Thyroid gland (tissue), 4 donors: ENCODE measurements at places on chromosomes 4 and X. TPM values are rescaled to one million over a fixed set of nuclear protein-coding genes. Genes with fewer than 3 reads are reported as not detected.

The SMR3B gene
- total RNA-seq: not detected

The FSTL5 gene
- 1.1 TPM for total RNA-seq

The SPANXB1 gene
- total RNA-seq: not detected

The DCUN1D4 gene
- 53.2 TPM for total RNA-seq

The PAGE2 gene
- total RNA-seq: not detected

The RTL3 gene
- not detected for total RNA-seq

The CYLC1 gene
- total RNA-seq: not detected

The OTUD6A gene
- total RNA-seq: not detected

The MAGEA2B gene
- total RNA-seq: not detected

The CHRDL1 gene
- total RNA-seq: 75.8 TPM

The BEND4 gene
- not detected for total RNA-seq

The HGFAC gene
- total RNA-seq: not detected

GRCh38 chrX:41720125-41720779, 3.7 kb upstream of the GPR82 start:
- no peak overlapping the region for H3K27ac ChIP-seq
- H3K4me3 ChIP-seq: no peak overlapping the region
- no peaks in the 10 kb centered on the region for H3K36me3 ChIP-seq
- no peaks in the 10 kb centered on the region for H3K27me3 ChIP-seq

DNA sequence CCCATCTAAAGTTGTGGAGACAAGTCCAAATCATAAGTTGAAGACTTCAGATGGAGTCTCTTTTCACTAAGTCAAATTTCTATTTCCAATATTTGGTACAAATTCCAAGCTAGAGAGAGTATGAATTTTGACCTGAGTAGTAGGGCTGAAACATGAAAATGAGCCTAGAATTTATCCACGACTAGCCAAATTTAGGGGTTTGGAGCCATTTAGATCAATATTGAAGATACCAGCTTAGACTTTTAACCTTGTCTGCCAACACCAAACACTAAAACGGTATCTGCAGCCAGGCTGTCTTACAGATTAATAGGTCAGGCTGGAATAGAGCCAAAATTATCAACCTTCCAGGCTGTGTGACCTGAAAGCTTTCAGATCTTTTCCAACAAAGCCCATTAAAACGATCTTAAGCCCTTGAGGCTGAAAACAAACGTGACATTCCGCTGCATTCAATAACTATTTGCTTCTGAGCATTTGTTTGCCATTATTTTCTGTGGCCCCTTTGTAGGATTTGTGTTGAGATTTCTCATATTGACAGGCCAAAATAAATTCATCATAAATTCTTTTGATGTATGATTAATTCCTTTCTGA, 268.7 kb upstream of the DKK2 start:
- no peak for DNase-seq
- no peaks in the 10 kb centered on the region for H3K36me3 ChIP-seq
- no peak overlapping the region for H3K4me3 ChIP-seq
- H3K27me3 ChIP-seq: no peaks in the 10 kb centered on the region
- H3K4me1 ChIP-seq: no peaks in the 10 kb centered on the region

GRCh38 chr4:55440786-55441185, 45.0 kb downstream of the TMEM165 start:
- no peak overlapping the region for H3K4me3 ChIP-seq
- no peaks in the 10 kb centered on the region for H3K27me3 ChIP-seq
- no peak for DNase-seq

- no peaks in the 10 kb centered on the region for H3K36me3 ChIP-seq
- no peak overlapping the region for H3K27ac ChIP-seq
- no peak for DNase-seq
- no peaks in the 10 kb centered on the region for H3K27me3 ChIP-seq
These were observed 56.0 kb downstream of the PDLIM5 start for GRCh38 chr4:94507708-94508107.

DNA sequence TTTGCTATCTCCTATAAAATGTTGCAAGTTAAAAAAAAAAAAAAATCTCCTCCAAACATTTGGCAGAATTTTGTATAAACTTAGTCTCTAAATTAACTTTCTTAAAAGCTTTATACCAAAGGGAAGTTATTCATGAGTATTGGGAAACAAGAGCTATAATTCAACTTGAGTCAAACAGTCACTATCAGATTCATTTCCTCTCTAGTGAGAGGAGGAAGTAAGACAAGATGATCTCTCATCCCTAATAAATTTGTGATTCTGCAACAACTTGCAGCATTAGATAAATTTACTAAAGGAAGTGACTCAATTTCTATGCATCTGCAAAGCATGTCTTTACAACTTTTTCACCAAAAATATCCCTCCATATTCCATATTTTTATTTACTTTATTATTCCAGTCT, 135.4 kb upstream of the GNPDA2 start:
- DNase-seq: no peak

DNA sequence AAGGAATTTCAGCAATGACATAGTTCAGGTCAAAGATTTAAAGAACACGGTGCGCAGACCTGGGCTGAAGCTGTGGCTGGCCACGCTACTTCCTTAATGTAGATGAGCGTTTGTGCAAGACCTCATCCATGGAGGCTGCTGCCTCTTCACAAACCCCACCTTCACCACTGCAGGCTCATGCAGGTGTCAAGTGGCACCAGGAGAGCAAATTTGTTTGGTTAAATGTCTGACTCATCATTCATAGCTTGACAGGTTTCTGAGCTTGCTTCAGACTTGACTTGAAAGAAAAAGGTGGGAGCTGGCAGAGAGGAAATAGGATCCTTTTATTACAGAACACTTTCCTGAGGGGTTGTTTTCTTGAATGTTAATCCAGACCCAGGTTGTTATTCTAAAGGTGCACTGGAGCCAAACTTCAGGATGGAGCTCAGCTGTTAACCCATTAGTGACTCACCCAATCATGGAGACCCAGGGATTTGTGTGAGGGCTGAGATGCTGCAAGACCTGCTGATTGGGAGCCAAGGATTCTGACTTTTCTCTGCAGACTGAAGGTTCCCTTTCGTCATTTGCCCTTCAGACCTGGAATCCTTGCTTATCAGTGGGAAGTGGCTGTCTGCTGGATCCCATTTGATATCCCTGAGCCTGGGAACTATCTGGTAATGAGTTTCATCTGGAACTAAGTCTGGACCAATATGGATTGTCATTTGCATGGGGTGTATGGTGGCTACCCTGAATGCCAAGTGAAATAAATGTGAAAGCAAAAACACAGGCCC, 315.3 kb downstream of the PTTG2 start:
- H3K4me1 ChIP-seq: peaks cover 26% of the 10 kb centered on the region
- no peak overlapping the region for H3K4me3 ChIP-seq
- no peaks in the 10 kb centered on the region for H3K27me3 ChIP-seq
- no peak overlapping the region for H3K27ac ChIP-seq

- no peak for DNase-seq
- H3K27me3 ChIP-seq: no peaks in the 10 kb centered on the region
- no peak overlapping the region for H3K4me3 ChIP-seq
- H3K4me1 ChIP-seq: peaks cover 6% of the 10 kb centered on the region
These were observed 665 bp downstream of the RBM41 start for GRCh38 chrX:107117993-107118321.

DNA sequence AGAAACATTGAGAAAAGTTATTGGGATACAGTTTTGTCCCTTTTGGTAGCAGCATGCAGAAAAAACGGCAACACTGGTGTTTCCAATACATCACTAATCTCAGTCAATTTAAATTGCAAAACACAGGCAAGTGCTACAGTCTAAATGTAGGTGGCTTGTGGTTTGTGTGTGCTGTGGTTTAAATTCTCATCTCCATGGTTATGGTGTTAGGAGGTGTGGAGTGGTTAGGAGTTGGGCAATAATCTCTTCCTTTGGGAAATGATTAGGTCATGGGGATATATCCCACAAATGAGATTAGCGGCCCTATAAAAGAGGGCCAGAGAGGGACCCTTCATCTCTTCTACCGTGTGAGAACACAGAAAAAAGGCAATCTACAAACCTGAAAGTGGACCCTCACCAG, 1344.3 kb downstream of the ADGRL3 start:
- no peaks in the 10 kb centered on the region for H3K4me1 ChIP-seq
- no peak for DNase-seq
- no peak overlapping the region for H3K27ac ChIP-seq
- no peaks in the 10 kb centered on the region for H3K27me3 ChIP-seq

DNA sequence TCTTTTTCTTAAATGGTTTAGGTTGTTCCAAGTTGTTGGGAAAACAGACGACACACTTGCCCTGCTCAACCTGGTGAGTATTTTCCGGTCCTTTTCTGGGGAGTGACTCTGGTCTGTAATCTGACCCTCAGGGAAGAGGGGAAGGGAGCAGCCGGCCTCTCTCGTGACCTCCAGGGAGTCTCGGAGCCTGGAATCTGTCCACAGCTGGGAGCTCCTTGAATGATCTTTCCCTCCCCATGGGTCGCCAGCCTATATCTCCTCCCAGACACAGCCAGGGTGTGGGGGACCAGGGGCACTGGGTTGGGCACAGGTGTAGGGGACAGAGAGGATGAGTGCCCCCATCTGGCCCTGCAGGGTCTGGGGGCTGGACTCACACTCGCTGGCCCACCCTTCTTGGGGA, 18.9 kb downstream of the TMEM175 start:
- peaks cover 6% of the 10 kb centered on the region for H3K36me3 ChIP-seq
- no peaks in the 10 kb centered on the region for H3K27me3 ChIP-seq
- no peak overlapping the region for H3K4me3 ChIP-seq
- H3K27ac ChIP-seq: no peak overlapping the region

DNA sequence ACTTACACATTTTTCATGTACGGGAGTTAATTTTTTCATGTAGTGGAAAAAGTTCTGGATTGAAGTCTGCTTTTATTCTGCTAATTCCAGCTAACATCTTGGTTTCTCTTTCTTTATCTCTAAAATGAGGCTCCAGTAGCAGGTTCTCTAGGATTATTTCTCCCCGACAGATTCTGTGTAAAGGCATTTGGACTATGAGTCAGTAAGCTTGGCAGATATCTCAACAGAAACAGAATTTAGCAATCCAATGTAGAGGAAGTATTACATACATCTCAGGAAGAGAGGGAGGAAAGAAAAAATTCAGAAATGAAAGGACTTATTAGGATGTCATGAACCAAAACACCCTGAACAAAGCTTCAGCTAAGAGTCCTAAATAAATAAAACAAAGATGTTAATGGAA, 1682.3 kb upstream of the TENM3 start:
- no peak overlapping the region for H3K27ac ChIP-seq
- H3K27me3 ChIP-seq: no peaks in the 10 kb centered on the region
- no peak for DNase-seq
- H3K4me1 ChIP-seq: no peaks in the 10 kb centered on the region
- no peak overlapping the region for H3K4me3 ChIP-seq

GRCh38 chrX:69607616-69608015, 8.3 kb upstream of the EDA start:
- no peak for DNase-seq
- no peaks in the 10 kb centered on the region for H3K4me1 ChIP-seq
- no peak overlapping the region for H3K27ac ChIP-seq
- no peaks in the 10 kb centered on the region for H3K27me3 ChIP-seq
- no peaks in the 10 kb centered on the region for H3K36me3 ChIP-seq

- no peak overlapping the region for H3K27ac ChIP-seq
- no peaks in the 10 kb centered on the region for H3K36me3 ChIP-seq
- H3K4me1 ChIP-seq: no peaks in the 10 kb centered on the region
These were observed 327.4 kb downstream of the KCTD8 start for GRCh38 chr4:44121210-44121609.

DNA sequence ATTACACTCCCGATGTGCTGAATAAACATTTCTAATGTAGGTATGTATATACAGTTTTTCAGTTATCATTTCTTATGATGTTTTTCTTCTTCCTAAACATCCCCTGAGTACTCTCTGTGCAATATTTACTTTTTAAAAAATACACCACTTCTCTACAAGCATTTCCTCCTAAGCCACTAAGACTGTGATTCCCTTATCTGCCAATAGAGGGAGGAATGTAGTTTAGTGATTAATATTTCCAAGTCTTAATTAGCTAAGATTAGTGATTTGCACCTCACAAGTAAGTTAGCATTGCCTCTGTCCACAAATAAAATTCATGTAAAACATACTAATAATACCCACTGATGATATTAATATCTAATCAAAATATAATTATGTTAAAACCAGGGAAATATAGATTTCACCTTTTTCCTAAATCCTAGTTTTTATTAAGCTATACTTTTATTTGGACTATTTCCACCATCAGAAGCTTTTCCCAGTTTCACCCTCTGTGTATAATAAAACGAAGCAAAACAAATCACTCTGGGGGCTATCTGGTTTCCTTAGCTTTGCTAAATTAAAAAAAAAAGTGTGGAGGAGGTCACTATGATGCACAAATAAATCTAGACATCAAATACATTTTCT, 909.1 kb downstream of the FAT4 start:
- H3K27ac ChIP-seq: no peak overlapping the region
- no peaks in the 10 kb centered on the region for H3K27me3 ChIP-seq
- no peak overlapping the region for H3K4me3 ChIP-seq
- no peaks in the 10 kb centered on the region for H3K4me1 ChIP-seq

DNA sequence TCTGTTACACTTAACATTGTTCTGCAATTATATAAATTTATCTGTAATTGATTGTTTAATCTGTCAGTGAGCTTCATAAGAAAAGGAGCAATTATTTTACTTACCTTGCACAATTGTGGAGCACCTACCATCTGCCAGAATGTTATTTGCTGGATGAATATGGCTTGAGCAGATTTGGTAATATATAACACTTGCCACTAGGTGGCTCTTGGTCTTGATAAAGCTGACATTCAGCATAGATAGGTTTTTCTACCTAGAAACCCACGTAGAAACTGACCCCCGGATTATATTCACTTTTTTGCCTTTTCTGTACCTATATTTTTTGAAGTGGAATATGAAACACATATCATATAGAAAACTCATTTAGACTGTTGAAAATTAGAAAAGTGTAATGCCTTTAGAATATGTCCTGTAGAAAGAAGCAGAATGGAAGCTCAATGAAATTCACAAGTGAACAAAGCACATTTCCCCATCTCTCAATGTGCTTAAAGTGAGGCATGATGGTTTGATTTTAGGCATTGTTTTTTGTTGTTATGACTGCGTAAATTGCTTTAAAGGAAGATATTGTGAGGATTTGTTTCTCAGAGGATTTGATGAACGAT, 9.5 kb downstream of the RBPJ start:
- H3K27ac ChIP-seq: peak overlapping the region; percentile 36
- no peak overlapping the region for H3K4me3 ChIP-seq
- no peak for DNase-seq
- peaks cover 21% of the 10 kb centered on the region for H3K4me1 ChIP-seq
- no peaks in the 10 kb centered on the region for H3K27me3 ChIP-seq
- no peaks in the 10 kb centered on the region for H3K36me3 ChIP-seq

GRCh38 chrX:49039598-49040375, 3.4 kb downstream of the TFE3 start:
- DNase-seq: peak; percentile 87
- H3K27ac ChIP-seq: peak overlapping the region; percentile 84
- no peak overlapping the region for H3K4me3 ChIP-seq
- H3K27me3 ChIP-seq: no peaks in the 10 kb centered on the region
- peaks cover 27% of the 10 kb centered on the region for H3K36me3 ChIP-seq
- peaks cover 18% of the 10 kb centered on the region for H3K4me1 ChIP-seq

GRCh38 chr4:81353861-81354260, 117.8 kb downstream of the RASGEF1B start:
- no peaks in the 10 kb centered on the region for H3K36me3 ChIP-seq
- H3K27ac ChIP-seq: no peak overlapping the region
- H3K4me1 ChIP-seq: no peaks in the 10 kb centered on the region
- H3K4me3 ChIP-seq: no peak overlapping the region

GRCh38 chrX:55135171-55135570, 46.4 kb downstream of the PAGE2 start:
- no peak overlapping the region for H3K27ac ChIP-seq
- no peaks in the 10 kb centered on the region for H3K27me3 ChIP-seq
- no peaks in the 10 kb centered on the region for H3K4me1 ChIP-seq
- peak; percentile 57 for DNase-seq
- H3K36me3 ChIP-seq: no peaks in the 10 kb centered on the region
